ENCODE measurements at places on chromosomes 16 and 17.

DNA sequence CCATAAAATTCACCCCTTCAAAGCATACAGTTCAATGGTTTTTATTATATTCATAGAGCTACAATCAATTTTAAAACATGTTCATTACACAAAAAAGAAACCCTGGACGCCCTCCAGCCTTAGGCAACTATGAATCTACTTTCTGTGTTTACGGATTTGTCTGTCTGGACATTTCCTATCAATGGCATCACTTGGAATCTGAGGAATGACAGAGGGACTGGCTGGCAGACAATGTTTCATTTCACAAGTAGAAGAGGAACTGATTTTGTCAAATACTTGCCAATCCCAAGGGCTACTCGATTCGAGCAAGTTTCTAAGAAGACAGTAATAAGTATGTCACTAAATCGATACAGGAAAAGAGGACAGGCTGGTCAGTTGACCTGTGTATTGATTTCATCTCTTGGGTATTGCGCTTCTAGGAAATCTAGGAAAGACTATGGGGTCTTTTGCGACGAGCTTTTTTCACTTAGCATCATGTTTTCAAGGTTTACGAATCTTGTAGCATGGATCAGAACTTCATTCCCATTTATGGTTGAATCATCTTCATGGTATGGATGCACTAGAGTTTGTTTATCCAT, 56.6 kb downstream of the RGS9 start:
- no peak for DNase-seq

- no peak for DNase-seq
Measured at GRCh38 chr16:86727131-86727530, 148.8 kb downstream of the FOXL1 start.

DNA sequence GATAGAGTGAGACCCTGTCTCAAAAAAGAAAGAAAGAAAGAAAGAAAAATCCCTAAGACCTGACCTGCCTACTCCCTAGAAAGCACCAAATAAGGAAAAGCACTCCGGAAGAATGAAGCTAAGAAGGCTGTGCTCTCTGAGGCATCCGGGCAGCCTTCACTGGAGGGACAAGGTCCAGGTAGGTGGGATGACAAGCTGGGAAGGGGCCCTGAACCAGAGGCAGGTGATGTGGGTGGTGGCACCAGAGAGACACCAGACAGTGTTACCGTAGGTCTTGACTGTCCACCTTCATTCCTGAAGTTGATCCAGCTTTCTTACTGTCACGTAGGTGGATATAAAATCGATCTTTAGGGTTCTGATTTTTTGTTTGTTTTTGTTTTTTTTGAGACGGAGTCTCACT, 26.3 kb downstream of the SMTNL2 start:
- DNase-seq, result no peak

DNA sequence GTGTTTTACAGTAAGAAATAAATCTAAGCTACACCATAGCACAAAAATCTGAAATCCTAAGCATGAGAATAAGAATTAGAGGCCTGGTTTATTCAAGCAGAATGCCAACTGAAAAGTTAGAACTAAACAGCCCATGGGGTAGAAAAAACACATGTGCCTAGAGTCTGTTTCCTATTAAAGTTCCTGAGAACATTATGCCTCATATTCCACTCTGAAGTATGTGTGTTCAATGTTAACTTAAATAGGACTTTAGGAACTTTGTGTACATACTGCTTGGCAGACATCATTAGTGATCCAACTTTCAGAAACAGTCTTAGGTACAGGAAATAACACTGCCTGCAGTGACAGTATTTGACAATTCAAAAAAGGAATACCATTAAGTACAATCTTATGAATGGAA, 18.2 kb downstream of the HEATR6 start:
- DNase-seq, result no peak

DNA sequence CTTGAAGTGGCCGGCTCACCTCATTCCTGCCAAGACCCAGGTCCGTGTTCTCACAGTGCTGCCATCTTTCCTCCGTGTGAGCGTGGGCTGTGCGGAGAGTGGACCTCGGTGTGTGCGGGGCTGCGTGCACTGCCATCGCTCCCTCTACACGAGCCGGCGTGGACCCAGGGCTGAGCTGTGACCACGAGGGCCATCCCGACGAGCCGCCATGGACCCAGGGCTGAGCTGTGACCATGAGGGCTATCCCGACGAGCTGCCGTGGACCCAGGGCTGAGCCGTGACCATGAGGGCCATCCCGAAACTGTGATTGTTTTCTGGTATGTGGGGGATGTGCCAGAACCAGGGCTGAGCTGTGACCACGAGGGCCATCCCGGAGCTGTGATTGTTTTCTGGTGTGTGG, 8.9 kb upstream of the MVD start:
- DNase-seq, result no peak

DNA sequence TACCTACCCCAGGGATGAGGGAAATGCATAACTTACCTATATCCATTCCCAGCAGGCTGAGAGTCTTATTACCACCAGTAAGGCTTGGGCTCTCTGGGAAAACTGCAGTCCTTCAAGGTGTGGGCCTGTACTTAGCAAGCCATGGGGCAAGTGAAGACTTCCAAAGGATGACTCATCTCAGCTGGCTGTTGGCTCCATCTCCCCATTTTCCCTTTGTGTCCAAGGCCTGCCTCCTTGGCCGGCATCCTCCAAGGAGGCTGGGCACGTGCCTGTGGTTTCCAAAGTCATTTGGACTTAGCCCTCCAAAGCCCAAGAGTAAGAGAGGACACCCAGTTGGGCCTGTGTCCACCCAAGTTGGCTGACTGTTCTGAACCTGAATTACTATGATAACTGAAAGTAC, 89.8 kb downstream of the TMEM100 start:
- no peak for DNase-seq

DNA sequence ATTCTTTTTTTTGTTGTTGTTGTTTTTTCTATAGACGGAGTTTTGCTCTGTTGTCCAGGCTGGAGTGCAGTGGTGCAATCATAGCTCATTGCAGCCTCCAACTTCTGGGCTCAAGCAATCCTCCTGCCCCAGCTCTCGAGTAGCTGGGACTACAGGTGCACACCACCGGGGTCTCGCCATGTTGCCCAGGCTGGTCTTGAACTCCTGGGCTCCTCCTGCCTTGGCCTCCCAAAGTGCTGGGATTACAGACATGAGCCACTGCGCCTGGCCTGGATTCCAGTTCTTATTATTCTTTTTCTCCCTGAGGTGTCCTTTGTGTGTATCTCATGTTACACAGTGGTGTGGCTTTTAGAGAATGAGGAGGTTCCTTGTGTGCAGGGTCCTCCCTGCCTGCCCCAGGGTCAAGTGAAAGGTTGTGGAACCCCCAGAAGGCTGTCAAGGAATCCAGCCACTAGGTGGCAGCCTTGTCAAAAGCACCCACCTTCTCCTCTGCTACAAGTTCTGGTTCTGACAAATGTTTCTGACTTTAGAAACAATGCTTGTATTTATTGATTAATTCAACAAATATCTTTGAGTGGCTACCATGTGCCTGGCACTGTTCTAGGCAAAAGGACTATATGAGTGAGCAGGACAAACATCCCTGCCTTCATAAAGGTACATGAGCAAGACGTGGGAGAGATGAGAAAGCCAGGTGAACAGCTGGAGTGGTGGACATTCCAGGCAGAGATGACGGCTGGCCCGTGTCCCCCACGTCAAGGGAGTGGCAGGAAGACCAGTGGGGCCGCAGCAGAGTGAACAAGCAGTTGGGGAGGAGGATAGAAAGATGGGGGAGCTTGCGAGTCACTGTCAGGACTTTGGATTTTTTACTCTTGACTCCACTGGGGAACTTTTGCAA, 112.4 kb downstream of the SPECC1 start:
- no peak for DNase-seq

- no peak for DNase-seq
Measured at GRCh38 chr16:79543219-79543618, 57.3 kb downstream of the MAF start.

DNA sequence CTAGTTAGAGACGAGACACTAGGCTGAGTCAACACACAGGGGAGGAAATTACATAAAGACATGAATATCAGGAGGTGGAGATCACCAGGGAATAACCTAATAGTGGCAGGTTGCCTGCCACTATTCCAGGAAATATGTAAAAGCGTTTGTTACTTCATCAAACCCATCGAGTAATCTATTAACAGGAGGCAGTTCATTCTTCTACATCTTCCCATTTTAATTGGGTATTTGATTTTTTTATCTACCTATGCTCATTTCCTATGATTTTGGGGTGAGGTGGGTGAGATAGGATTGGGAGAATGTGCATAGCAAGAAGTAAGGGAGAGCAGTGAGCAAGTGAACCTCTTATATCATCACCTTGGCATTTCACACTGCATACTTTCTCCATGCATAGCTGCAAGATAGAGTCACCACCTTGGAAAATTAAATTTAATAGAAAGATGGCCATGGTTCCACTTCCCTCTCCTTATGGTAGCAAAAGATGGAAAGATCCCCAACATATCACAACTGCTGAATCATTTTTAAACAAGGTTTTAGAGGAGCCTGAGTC, 312.2 kb downstream of the TMEM114 start:
- no peak for DNase-seq

DNA sequence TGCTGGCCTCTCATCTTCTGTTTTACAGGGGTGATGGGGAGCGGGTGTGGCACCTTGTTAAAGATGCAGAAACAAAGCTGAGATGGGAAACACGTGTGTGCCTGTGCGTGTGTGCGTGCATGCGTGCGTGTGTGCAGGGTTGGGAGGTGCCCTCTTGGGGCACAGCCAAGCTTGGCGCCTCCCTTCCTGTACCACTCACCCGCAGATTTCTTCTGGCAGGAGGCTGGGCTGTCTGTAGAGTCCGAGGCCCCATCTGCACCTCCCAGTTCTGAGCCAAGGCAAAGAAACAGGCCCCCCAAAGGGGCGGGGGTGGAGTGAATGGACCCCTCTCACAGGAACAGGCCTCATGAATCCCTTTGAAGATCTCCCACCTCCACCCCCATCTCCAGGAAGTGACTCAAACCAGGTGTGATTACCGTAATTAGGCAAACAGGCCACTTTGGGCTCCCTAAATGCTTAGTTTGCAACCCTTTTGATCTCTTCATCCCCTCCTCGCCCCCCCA, 20.9 kb downstream of the TNS4 start:
- DNase-seq, result no peak

GRCh38 chr16:10253409-10253808, 71.2 kb upstream of the GRIN2A start:
- DNase-seq, result no peak

- DNase-seq, result no peak
Measured at GRCh38 chr16:88282564-88283395, 100.0 kb upstream of the ZNF469 start.

DNA sequence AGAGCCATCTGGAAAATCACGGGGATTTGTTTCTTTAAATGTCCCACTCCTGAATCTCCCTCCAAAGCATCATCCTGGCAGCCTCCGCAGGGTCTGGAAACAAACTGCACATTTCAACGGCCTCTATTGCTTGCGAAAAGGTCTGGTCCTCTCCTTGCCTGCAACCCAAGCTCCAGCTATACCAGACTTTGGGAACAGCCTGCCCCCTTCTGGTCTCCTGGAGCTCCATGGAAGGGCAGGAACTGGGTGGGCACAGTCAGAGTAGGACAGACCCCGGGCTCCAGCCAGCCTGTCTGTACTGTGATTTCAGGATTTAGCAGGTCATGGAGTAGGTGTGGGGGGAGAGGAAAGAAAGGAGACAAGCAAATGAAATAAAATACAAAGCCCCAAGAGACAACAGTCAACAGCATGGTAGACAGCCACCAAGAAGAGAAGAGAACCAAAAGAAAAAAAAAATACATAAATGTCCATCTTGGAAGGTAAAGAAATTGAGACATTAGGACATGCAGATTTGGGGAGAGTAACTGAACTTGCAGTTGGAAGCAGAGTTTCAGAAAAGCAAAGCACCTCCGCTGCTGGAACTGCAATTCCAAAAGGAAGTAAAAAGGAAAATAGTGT, 2.7 kb downstream of the XYLT1 start:
- DNase-seq, result peak; percentile 78

All from left renal cortex interstitium (tissue), 4 donors.